ENCODE measurements at places on chromosomes 5 and 9.

- no peak for DNase-seq
These were observed 33.5 kb downstream of the ANGPTL2 start for GRCh38 chr9:127088724-127089615.

DNA sequence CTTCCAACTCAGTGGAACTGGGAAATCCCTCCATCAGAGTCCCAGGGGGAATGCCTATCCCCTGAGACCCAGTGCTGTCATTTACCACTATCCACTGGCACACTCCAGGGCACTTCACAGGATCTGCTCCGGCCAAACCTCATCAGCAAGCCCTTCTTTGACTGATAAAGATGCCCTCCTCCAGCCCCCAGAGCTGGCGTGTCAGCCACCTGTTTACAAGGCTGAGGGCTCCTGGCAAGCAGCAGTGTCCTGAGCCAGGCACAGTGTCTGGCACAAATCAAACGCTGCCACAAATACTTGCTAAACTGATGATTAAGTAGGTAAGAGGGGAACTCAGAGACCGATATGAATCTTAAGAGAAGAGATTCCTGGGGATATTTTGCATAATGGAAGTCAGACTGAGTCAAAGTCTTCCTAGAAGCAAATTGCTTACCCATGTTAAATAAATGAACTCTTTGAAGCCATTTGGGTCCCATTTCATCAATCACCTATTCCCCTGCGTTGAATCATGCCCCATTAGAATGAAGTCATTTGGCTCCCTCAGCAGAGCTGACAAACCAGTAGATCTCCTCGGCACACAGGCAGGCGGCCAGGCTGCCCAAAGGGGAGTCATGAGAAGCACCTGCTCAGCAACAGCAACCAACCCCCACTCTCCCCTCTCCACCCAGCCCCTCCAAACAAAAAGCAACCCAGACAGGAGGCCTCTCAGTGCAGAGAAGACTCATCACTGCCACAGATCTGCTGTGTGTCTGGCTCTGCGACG is 97.4 kb downstream of the CDK5RAP2 start:
- no peak for DNase-seq

DNA sequence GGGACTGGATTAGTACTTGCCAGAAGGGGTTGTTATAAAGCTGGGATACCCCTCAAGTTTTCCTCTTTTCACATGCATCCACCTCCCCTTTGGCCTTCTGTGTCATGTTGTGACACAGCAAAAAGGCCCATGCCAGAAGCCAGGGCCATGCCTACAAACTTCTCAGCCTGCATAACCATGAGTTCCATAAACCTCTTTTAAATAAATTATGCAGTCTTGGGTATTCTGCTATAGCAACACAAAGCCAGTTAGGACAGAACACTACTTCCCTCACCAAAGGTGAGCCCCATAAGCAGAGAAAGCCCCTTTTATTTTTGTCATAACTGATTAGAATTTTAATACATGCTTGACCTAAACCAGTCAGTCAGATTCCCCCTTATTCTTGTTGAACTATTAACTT is 801.3 kb downstream of the DNAH5 start:
- no peak for DNase-seq

DNA sequence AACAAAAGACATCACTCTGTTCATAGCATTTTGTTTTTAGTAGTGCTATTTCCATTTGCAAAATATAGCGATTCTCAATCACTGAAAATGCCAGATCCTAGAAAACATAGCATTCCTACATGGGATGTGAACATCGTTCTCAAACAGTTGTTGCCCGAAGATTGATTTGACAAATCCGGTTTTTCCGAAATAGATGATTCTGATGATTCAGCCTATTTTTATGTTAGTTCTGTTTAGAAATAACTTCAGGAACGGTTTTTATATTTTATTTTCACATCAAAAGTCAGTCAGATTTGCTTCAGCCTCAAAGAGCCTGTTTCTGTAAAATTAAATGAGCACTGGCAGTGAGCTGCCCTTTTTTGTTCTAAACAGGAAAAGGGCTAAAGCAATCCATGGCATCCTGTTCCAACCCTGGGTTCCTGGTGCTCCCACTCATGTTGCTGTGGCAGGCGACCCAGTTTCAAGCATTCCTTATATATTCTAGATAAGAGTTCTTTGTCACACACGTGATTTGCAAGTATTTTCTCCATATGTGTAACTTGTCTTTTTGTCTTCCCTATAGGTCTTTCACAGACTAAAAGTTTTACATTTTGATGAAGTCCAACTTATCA is 14.2 kb upstream of the PSIP1 start:
- no peak for DNase-seq

GRCh38 chr5:108104448-108104847 is 277.4 kb downstream of the FBXL17 start:
- no peak for DNase-seq

DNA sequence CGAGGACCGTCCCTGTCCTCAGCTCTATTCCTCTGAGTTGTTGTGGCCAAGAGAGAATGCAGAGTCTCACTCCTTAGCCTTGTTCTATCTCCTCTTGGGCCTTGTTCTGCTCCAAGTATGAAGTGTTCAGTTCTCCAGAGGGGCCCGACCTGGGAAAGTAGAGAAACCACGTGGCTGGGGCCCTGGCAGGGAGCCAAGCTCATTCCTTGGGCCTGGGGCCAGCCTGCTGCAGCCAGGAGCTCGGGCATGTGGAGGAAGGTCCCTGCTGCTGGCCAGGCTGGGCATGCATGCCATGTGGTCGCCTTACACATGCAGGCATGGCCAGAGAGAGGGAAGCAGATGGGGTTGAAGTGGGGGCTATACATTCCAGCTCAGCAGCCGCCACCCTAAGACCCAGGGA is 60.7 kb downstream of the COL27A1 start:
- no peak for DNase-seq

DNA sequence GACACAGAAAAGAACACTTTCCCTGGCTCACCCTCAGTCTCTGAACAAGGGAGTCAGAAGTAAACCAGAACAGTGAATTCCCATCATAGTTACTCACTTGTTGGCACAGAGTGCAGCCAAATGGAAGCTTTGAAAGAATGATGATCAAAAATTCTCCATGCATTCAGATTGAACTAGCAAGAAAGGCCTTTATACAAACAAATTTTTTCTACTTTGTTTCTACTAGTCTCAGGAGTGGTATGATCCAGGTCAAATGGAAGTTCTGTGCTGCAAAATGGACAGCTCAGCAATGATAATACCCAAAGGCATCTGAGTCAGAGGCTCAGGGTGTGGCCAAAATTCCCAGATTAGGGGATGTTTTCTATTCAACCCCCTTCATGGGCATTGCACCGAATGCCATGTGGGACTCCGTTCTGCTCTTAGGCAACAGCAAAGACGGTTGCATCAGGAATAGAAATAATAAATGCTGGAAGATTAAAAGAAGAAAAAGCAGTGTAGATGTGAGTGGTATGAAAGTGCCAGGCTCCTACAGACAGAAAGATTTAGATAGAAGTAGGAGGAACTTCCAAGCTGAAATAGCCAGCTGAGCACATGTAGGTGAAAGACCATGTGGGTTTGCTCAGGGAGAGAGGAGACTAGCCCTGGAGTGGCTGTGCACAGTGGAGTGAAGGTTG is 24.0 kb upstream of the ASPN start:
- DNase-seq = no peak

DNA sequence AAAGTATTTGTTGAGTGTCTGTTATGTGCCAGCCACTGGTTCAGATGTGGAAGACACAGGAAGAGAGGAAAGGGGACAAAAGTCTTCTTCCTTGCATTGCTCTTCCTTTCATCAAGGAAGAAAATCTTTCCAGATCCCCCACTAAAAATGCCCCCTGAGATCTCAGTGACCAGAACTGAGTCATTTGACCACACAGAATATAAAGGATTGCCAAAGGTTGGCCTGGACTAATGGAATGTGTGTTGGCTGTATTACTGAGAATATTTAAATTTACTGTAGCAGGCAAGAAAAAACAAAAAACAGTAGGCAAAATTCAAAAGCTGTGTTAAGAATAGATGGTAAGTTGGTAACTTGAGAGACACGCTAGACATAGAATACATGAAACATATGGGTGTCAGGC is 10.0 kb upstream of the SEPTIN8 start:
- no peak for DNase-seq

DNA sequence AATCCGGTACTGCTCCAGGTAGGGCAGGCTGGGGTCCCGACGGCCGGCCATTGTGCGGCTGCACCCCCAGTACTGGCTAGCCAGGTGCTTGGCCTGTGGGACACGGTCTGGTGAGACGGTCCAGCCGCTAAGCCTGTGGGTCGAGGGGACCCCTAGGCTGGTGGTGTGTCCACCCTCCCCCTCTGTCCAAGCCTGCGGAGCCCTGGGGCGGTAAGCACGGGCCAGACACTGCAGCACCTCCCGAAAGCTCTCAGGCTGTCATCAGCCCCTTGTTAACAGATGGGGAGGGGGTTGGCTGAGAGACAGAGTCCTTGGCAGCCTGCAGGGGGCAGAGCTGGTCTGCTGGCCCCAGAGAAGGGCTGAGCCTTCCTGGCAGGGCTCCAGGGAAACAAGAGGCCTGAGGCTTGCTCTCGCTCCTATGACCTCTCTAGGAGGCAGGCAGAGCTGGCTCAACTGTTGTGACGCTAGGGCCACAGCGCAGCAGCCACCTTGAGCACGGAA is 11.8 kb upstream of the MRNIP start:
- no peak for DNase-seq

DNA sequence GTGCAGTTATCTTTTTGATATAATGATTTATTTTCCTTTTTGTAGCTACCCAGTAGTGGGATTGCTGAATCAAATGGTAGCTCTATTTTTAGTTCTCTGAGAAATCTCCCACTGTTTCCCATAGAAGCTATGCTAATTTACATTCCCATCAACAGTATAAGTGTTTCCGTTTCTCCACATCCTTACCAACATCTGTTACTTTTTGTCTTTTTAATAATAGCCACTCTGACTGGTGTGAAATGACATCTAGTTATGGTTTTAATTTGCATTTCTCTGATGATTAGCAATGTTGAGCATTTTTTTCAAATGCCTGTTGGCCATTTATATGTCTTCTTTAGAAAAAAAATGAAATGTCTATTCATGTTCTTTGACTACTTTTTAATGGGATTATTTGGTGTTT is 94.7 kb downstream of the SERINC5 start:
- no peak for DNase-seq

- no peak for DNase-seq
These were observed 56.4 kb upstream of the GOLPH3 start for GRCh38 chr5:32230356-32231099.

DNA sequence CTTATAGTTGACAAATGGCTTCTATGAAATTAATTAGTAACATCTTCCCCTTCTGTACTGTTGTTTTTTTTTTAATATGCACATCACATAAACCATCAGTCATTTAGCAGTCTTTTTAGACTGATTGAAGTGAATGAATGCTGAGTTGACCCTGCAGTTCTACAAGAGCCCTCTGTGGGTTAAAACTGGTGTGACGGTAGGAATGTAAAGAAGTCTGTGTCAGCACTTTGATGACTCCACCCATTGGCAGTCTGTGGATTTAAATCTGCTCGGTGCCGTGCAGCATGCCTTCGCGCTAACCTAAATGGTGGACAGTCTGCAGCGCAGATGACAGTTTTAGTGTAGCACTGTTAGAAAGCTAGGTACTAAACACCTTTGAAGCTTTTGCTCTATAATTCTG is 3.1 kb downstream of the GTF3C4 start:
- no peak for DNase-seq

- no peak for DNase-seq
These were observed 165.1 kb downstream of the FBXO4 start for GRCh38 chr5:42090162-42090561.

DNA sequence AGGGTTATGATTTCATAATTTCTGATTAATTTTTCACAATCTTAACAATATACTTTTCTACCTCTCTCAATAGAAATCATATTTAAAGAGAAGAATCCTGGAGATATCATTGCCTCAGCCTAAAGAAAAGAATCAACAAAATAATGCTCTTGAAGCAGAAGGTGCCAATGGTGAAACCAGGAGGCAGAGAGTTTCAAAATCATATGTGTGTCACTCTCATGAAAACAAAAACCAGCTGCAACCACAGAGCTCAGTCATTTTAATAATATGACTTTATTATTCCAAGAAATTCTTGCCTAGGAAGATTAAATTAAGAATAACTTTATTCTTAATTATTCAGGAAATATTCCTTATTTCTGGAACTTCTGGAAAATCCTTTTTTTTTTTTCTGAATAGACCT is 266.8 kb upstream of the ACTBL2 start:
- no peak for DNase-seq

- no peak for DNase-seq
These were observed 951.1 kb upstream of the NUDT12 start for GRCh38 chr5:104513640-104514072.

DNA sequence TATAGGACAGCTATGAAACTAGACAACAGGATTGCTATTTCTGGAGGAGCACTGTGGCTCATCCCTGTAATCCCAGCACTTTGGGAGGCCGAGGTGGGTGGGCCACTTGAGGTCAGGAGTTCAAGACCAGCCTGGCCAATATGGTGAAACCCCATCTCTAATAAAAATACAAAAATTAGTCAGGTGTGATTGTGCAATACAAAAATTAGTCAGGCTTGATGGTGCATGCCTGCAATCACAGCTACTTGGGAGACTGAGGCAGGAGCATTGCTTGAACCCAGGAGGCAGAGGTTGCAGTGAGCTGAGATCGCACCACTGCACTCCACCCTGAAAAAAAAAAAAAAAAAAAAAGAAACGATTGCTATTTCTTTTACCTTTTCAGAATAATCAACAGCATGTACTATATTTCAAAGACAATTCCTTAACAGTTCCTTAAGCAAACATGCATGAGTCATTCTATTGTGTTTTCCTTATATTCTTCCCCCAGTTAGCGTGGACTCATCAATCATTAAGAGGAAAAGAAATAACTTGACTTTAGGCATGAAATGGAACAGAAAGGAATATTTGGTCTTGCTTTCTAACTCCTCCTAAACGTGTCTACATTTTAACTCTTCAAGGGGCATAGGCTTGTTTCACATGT is 162.6 kb downstream of the TAF11L14 start:
- no peak for DNase-seq

DNA sequence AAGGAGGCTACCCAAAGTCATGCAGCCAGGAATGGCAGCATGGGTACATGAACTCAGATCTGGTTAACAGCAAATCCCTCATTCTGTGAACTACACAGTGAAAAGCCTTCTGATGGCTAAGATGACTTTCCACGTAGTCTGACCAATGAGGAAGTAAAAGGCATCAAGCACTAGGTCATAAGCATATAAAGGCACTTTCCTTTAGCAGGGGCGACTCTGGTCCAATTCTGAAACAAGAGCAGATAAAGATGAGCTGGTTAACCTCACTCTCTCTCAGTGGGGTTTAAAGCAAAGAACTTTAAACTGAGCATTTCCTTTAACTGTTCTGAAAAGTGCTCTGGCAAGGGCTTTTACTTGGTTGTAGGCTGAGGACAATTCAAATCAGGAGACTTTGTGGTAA is 21.1 kb downstream of the PSMB7 start:
- DNase-seq = no peak

GRCh38 chr9:93011114-93011513 is 47.4 kb upstream of the SUSD3 start:
- DNase-seq = peak; percentile 2
